ENCODE measurements at places on chromosomes 1 and 21. TPM values are rescaled to one million over a fixed set of nuclear protein-coding genes. Genes with fewer than 3 reads are reported as not detected.

Gene ZMYND12
- not detected for total RNA-seq

Gene LRRC3
- not detected for total RNA-seq

- peak; percentile 86 for DNase-seq
These were observed 49.3 kb downstream of the ADAMTS1 start for GRCh38 chr21:26795866-26796329.

GRCh38 chr1:99647490-99647889 lies 1.6 kb downstream of the PALMD start:
- peak; percentile 28 for DNase-seq

- DNase-seq, result peak; percentile 19
These were observed 36.9 kb upstream of the NEK7 start for GRCh38 chr1:198119906-198120305.

Gene FGR
- 0.17 TPM for total RNA-seq

Gene GNPAT
- 55.4 TPM for total RNA-seq

Gene DCST1
- not detected for total RNA-seq

DNA sequence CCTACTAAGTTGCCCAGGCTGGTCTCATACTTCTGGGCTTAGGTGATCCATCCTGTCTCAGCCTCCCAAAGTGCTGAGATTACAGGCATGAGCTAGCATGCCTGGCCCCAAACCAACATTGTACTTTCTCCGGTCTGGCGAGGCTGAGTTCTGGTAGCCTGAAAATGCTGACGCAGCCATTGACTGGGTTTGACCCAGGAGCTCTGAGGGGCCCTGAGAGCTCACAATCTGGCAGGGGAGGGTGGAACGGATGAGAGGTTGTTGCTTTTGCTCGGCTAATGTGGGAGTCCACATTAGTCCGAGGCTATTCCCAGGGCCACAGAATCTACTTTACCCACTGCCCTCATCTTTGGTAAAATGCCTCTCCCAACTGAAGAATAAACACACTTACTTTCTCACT lies 35.1 kb upstream of the PARP1 start:
- peak; percentile 52 for DNase-seq

Gene CD1E
- total RNA-seq, result not detected

- no peak for DNase-seq
These were observed at the start of gene NCMAP for GRCh38 chr1:24555591-24556413. Gene NCMAP, plus strand, starts transcription at chr1:24556087. Its CDS starts 39,344 bp downstream, at chr1:24595431.

DNA sequence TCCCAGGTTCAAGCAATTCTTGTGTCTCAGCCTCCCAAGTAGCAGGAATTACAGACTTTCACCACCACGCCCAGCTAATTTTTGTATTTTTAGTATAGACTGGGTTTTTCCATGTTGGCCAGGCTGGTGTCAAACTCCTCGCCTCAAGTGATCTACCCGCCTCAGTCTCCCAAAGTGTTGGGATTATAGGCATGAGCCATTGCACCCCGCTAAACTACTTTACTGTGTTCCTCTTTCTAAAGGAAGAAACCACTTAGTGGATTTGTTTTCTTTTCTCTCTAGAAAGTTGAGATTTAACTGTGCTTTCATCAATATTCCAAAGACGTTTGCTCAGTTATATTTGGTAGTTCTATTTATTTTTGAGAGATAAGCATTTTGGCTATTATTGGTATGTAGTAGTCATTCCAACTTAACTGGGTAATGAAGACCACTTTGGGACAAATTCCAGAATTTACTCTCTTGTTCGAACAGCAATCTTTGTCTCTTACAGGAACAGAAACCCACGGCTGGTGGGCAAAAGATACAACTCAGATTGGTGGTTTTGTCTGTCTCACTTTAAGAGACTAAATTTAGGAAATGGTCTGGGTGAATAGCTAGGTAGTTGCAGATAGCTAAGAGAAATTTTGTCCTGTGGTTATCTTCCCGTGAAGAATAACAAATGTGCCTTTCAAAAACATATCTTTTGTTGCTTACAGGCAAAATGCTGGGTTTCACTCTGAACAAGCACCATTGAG lies 103.5 kb upstream of the CD55 start:
- no peak for DNase-seq

Data from M059J (cell line).